ENCODE measurements at places on chromosomes 7 and 10. TPM values are rescaled to one million over a fixed set of nuclear protein-coding genes. Genes with fewer than 3 reads are reported as not detected.

- DNase-seq, result no peak
These were observed 49.7 kb downstream of the PDK4 start for GRCh38 chr7:95546647-95547046.

INSYN2A gene
- total RNA-seq, result 3.3 TPM

- peak; percentile 24 for DNase-seq
These were observed 662 bp downstream of the NRCAM start for GRCh38 chr7:108455551-108455997.

DNA sequence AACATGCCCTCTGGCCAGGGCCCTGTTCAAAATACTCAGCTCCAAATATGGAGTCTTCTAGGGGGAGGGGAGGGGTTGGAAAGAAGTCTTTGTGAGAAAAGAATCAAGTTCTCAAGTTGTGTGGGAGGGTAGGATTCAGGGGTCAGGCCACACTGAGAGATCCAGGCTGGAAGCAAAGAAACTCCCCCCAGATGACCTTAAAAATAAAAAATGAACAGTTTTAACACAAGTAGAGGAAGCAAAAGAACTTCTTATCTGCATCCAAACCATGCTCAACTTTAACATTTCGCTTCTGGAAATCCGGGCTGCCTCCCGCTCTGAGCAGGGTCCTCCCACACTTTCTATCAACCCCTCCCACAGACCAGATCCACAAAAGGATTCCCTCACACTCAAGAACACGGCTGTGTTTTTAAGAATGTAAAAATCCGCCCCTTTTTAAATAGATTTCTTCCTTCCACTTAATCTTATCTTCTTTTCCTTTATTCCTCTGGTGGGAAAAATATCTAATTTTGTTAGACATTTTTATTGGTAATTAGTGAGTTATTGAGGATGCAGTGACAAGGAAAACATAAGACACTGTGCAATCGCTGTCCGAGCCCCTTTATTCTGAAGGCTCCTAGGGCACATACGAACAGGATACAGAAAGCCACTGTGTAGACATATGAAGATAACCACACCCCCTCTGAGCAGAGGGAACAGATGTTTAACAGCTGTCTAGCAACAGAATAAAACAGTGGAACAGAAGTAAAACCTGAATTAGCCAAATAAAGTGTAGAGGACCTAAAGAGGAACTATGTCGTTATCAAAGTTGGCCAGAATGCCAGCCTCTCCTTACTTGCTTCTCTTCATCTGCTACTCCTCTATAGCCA is 43.8 kb downstream of the CYTH3 start:
- peak; percentile 82 for DNase-seq

DNA sequence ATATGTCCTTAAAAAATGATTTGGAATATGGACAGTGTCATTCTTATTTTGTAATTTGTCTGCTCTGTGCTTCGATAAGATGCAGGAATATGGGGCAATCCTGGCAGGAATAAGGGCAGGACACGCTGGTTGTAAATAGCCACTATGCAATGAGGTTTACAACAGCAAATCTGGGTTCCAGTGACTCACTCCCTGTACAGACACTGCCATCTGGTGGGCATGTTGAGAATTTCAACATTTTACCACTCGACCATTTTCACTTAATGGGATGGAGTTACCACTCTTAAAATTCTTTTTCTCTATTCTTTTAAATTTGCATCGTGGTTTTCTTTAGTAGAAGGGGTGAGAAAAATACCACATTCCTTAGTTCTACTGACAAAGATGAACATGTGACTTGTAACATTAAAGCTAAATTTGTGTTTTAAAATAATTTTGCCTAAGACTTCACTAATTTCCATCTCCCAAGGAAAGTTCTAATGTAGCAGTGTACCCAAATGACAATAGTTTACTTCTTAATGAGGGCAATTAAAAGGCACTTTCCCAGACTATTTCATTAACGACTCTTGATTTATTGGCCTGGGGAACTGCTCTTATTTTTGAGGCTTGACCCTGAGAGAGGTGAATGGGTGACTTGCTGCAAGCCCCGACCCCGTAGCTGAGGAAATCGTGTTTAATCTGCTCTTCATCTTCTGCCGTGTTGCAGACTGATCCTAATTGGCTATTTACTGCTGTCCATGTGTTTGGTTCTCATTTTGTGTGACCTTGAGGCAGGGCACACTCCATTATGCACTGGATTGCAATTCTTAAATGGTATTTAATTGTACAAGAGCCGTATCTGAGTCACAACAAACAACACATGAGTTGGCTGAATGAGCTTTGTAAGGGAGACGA is 173.6 kb upstream of the IMMP2L start:
- DNase-seq, result peak; percentile 76

DNA sequence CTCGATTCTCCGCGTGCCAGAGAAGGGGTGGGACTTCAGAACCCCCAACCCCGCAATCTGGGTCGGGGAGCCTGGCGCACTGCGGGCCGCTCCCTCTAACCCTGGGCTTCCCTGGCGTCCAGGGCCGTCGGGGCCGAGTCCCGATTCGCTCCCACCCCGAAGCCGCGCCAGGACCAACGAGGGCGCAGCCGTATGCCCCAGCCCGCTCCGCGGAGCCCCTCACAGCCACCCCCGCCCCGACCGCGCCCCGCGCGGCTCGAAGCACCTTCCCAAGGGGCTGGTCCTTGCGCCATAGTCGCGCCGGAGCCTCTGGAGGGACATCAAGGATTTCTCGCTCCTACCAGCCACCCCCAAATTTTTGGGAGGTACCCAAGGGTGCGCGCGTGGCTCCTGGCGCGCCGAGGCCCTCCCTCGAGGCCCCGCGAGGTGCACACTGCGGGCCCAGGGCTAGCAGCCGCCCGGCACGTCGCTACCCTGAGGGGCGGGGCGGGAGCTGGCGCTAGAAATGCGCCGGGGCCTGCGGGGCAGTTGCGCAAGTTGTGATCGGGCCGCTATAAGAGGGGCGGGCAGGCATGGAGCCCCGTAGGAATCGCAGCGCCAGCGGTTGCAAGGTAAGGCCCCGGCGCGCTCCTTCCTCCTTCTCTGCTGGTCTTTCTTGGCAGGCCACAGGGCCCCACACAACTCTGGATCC is at the start of gene LEP:
TSS of gene LEP (plus strand) at position 583 of the 691 bp plus-strand sequence. CDS start 10,741 bp downstream, outside the sequence.
- DNase-seq, result no peak

GRCh38 chr10:62616885-62617590 is 187.5 kb upstream of the ADO start:
- no peak for DNase-seq

- DNase-seq, result no peak
These were observed 28.7 kb upstream of the ADARB2 start for GRCh38 chr10:1766049-1766448.

DNA sequence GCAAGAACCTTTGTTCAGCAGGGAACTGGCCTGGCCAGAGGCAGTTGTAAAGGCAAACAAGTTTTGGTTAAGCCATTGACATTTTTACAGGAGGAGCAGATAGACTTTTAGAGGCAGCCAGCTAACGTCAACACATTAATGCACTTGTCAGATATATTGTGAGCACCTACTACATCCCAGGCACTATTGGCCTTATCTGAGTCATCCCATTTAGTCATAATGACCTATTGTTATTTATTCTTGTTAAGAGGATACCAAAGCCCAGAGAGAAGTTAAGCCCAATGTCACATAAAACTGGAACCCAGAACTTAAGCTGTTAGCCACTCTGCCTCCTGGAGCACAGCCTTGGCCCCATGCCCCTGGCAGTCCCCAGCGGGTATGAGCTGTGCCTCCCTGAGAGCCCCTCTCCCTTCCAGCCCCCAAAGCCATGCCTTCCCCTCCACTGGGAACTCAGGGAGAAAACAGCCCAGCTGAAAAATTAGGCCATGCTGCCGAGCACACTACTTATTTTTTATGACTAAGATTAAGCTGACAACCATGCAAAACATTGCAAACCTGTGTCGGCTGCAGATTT is 32.7 kb upstream of the TRIM8 start:
- peak; percentile 26 for DNase-seq

- DNase-seq, result peak; percentile 84
These were observed 9.5 kb upstream of the KAZALD1 start for GRCh38 chr10:101052285-101052684.

LRRC17 gene
- total RNA-seq, result 1,308 TPM
